ENCODE measurements at places on chromosomes 1 and 21.

- DNase-seq, result no peak
Observed at GRCh38 chr1:151537112-151537511, 3.0 kb upstream of the TUFT1 start.

GRCh38 chr21:44658541-44658910 lies 794 bp downstream of the KRTAP12-3 start:
- DNase-seq, result no peak

GRCh38 chr1:45016090-45016697 lies 4.1 kb downstream of the UROD start:
- DNase-seq, result no peak

DNA sequence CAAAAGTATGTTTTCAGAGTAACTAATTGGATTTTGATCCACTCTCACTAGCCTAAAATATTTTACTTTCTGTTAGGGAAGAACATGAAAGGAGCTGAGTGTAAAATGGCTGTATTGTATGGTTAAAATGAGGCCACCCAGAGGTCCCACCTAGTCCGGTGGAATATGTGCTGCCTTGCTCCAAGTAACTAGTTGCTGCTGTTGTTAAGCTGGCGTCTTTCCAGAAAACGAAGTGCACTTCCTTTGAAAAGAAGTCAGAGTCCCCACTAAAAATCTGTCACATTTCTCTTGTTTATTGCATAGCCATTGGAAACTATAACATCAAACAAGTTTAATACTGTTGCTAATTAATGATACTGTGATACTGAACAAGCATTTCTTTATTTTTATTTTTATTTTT lies 3.2 kb downstream of the SLC25A33 start:
- peak; percentile 40 for DNase-seq

GRCh38 chr1:109630898-109631512 lies 11.4 kb downstream of the AMPD2 start:
- no peak for DNase-seq

DNA sequence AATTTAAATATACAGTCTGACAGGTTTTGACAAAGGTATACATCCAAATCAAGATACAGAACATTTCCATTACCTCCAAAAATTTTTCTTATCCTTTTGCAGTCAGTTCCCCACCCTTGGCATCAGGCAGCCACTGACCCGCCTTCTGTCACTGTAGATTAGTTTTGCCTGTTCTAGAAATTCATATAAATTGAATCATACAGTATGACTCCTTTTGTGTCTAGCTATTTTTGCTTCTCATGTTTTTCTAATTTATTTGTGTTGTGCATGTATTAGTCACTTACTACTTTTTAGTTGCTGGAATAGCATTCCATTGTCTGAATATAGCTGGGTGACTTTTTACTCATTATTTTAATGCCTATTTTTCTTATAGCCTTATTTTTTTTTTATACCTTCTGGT lies 3.8 kb downstream of the UTP25 start:
- no peak for DNase-seq

DNA sequence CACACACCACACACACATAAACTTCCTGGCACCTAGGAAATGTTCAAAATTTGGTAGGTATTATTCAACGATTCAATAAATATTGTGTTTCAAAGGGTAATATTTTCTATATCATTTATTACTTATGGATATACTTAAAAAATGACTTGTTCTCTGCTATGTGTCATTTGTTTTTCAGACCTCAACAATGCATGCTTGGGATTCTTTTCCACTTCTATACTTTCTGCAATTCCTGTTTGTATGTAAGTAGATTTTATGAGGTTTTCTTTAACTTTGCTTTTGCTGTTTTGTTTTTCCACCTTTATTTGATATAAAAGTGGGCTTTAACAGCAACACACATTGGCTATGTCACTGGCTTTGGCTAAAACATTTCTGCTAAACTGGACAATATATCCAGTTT lies 3.5 kb downstream of the CEP170 start:
- DNase-seq, result no peak

DNA sequence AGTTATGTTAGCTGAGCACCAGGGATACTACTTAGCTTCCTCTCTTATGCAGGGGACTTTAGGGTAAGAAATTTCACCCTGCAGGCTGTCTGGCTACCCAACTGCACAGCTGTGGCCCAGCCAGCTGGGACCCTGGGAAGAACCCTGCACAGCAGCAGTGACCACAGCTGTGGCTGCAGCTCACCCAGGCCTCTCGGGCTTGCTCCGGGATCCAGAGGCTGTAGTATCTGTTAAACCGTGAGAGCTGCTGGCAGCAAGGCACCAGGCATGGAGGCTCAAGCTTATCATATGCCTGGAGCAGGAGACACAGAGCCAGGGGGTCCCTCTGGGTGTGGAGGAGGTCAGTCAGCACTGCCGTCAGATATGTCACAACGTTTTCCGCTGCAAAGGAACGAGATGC lies 40.3 kb downstream of the URB1 start:
- no peak for DNase-seq

DNA sequence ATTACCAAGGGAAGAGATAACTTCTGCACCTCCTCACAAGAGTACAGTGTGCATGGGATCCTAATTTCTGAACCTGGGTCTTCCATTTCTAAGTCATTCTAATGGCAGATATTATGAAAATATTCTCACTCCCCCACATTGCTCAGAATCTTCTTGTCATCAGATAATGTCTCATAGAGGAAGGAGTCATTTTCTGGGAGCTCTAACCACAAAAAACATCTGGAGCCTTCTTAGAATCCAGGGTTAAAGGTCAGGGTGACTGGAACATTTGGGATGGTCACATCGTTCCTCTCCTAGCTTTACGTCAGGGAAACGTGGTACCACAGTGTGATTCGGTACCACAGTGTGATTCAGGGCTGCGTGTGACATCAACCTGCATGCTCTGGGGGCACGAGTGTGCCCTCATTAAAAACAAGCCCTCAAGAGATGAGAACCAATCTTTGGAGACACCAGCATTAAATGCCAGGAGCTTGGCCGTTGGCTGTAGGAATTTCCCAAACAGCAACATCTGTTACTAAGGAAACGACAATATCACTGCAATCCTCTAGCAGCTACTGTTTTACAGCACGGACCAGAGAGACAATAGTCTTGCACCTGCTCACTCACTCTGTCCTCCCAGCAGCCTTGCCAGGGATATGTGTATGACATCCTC lies 179.1 kb downstream of the PSMG1 start:
- no peak for DNase-seq

- DNase-seq, result peak; percentile 71
Observed at GRCh38 chr21:18831942-18832676, 428.5 kb upstream of the TMPRSS15 start.

- DNase-seq, result no peak
Observed at GRCh38 chr1:84687714-84688462, 2.4 kb downstream of the SSX2IP start.

- DNase-seq, result no peak
Observed at GRCh38 chr1:172867216-172867818, 183.4 kb downstream of the TNFSF18 start.

GRCh38 chr1:6475381-6476133 lies 9.6 kb upstream of the TNFRSF25 start:
- no peak for DNase-seq

Data from foreskin melanocyte (primary cell).